Karpas-422 (cell line): ENCODE measurements at places on chromosomes 12 and 14.

- no peaks in the 10 kb centered on the region for H3K27me3 ChIP-seq
- H3K27ac ChIP-seq: no peak overlapping the region
- peaks cover 5% of the 10 kb centered on the region for H3K4me1 ChIP-seq
- no peak for DNase-seq
Measured at GRCh38 chr12:57181561-57182155, 34.2 kb upstream of the LRP1-AS start.

DNA sequence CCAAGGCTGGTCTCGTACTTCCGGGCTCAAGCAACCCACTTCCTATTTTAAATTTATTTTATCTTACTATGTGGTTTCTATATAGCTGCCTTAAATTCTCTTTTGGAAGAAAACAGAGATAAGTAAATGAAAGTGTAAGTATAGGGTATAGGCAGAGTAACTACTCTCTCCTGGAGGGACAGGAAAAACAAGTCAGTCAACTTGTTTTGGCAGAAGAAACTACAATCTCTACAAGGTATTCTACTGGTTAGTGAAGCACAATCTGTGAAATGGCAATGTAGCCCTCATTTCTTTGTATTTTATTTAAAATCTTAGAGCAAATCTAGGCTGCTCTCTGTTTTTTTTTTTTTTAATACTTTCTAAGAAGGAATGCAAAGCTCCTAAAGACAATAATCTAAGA is 55.4 kb downstream of the UBR7 start:
- H3K27me3 ChIP-seq: no peaks in the 10 kb centered on the region
- no peak overlapping the region for H3K4me3 ChIP-seq
- no peak overlapping the region for H3K27ac ChIP-seq
- H3K36me3 ChIP-seq: peaks cover 17% of the 10 kb centered on the region; the same call in 1 of the 2 replicates
- DNase-seq: no peak

GRCh38 chr14:68811171-68811570 is 18.3 kb upstream of the ZFP36L1 start:
- no peaks in the 10 kb centered on the region for H3K27me3 ChIP-seq
- no peak for DNase-seq
- no peaks in the 10 kb centered on the region for H3K36me3 ChIP-seq
- peaks cover 53% of the 10 kb centered on the region for H3K4me1 ChIP-seq

DNA sequence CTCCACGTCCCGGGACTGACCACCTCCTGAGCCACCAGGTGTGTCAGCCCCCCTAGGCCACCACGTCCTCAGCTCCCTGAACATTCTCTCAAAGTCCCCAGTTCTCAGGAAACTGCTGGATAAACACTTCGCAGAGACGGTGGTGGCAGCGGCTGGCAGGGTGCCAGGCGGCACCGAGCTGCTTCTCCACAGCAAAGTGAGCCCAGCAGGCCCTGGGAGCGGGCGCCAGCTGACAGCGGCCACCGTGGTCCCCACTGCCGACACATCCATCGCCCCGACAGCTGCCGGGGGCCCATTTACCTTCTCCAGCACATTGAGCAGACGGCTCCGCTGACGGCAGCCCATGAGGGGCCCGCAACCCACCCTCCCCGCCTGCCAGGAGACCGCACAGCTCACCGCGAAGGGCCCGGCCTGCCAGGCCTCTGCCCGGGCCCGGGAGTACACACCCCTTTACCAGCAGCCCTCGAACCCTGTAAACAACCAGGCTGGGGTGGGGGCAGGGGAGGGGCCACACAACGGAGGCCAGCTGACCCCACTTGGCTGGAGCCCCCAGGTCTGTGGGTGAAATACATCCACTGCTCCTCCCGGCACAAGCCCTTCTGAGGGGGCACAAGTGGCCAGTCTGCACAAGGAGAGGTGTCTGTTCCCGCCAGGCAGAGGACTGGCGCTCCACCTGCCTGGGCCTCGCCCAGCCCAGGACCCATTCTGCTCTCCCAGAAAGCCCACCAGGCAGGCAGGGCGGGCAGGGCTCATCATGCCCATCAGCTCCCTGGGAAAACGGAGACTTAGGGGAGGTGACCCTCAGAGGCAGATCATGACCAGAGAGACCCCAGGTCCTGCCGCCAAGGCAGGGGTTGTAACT is 10.5 kb downstream of the AKT1 start:
- no peak overlapping the region for H3K4me3 ChIP-seq
- no peaks in the 10 kb centered on the region for H3K4me1 ChIP-seq
- no peaks in the 10 kb centered on the region for H3K27me3 ChIP-seq

DNA sequence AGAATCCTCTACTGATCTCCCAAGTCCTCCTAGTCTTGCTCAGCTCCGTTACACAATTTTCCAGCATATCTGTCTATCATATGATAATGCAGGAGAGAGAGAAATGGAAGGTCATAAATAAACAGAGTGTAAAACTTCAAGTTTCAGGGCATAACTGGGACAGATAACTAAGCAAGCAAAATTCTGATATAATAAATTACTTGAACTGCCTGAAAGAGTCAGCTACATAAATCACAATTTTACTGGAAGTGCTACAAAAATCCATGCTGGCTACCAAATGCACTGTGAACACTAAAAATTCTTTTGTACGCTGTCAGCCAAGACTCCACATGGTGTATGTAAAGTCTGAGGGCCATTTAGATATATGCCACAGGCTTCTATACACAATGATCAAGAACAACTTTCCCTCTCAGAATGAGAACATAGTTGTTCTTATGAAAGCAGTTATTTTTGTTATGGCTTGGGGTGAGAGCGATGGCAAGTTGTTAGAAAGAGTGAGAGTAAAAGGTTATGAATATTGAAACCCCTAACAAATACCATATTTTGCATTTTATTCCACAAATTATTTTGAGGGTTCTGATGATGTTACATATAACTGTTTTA is 41.1 kb downstream of the GRIP1 start:
- no peak for DNase-seq
- H3K36me3 ChIP-seq: no peaks in the 10 kb centered on the region
- H3K4me3 ChIP-seq: no peak overlapping the region
- H3K4me1 ChIP-seq: no peaks in the 10 kb centered on the region
- H3K27ac ChIP-seq: no peak overlapping the region

- H3K27me3 ChIP-seq: no peaks in the 10 kb centered on the region
- H3K36me3 ChIP-seq: no peaks in the 10 kb centered on the region
- no peak overlapping the region for H3K4me3 ChIP-seq
Measured at GRCh38 chr14:88552876-88553275, 1.9 kb downstream of the PTPN21 start.

DNA sequence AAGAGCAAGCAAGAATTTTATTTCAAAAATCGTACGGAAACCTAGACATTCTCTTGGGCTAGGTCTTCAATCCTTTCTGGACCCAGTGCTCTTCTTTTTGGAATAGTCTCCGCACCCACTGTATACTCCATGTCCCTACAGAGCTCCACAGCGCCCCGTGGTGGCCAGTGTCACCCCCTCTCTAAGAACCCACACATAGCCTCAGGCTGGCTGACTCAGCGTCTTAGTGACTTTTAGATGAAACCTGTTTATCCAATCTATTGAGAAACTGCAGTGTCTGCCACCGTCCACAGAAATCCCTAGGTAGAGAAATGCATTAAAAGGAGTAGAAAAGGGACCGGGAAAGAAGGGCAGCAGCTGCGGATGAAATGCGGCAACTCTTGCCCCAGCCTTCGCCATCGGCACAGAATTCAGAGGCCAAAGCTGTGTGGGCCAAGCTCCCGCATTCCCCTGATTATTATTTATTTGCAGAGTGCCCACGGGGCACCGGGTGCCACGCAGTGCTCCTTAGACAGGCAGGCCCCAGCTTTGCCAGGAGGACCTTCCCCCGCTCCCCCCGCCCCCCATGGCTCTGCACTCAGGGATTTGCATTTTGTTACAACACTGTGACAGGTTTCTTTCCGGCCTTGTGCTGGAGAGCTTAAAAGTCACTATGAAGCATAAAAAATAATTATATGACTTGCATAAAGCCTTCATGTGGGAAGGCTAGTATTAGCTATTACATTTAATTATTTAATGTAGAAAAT is 170.1 kb upstream of the FKBP4 start:
- no peak overlapping the region for H3K27ac ChIP-seq
- H3K36me3 ChIP-seq: no peaks in the 10 kb centered on the region
- DNase-seq: peak; percentile 81

DNA sequence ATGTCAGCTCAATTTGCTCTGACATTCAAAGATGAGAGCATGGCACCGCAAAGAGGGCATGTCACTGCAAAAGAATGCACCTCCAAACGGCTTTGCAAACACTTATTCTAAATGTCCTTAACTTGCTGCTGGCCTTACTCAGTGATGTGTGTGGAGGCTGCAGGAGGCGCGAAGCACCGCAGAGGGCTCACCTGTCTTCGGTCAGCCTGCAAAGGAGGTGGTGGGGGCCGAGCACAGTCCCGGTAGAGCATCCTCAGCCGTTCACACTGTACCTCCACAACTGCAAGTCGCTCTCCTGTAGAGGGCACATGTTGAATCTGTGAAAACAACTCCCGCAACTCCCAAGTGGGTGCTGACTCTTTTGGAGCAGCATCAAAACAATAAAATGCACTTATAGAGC is 93.8 kb downstream of the TRAFD1 start:
- DNase-seq: no peak
- no peak overlapping the region for H3K27ac ChIP-seq
- peaks cover 9% of the 10 kb centered on the region; the same call in 1 of the 2 replicates for H3K36me3 ChIP-seq
